ENCODE measurements at places on chromosomes 12 and 14.

DNA sequence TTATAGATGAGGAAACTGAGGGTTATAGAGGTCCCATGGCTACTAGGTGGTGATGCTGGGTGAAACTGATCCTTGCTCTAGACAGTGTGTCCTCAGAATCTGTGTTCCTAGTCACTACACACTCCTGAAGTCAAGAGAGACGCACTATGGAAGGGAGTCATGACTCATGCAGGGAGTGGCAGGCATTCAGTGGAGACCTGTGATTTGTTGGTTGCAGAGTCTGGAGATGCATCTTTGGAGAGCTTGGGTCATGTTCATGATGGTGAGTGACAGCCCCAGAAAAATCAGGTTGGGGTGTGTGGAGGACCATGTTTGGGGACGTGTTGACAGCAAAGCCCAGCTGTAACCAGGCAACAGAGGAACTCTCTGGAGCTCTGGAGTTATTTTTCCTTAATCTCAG lies 38.0 kb upstream of the FBXO21 start:
- DNase-seq = no peak

DNA sequence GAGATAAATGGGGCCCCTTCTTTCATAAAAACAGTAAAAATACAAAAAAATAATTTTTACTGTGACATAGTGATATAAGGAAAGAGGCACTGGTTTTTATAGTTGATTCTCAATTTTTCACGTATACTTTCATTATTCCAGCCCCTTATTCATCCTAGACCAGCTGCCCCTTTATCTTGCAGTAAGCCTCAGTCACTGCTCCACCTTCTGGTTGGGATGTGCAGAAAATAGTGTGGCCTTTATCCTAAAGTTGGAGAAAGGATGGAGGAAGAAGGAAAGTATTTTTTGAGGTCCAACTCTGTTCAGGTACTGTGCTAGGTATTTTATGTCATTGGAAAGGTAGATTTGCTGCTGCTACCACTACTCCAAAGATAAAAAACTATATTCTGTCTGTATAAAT lies 172.7 kb downstream of the ANO6 start:
- DNase-seq = no peak

DNA sequence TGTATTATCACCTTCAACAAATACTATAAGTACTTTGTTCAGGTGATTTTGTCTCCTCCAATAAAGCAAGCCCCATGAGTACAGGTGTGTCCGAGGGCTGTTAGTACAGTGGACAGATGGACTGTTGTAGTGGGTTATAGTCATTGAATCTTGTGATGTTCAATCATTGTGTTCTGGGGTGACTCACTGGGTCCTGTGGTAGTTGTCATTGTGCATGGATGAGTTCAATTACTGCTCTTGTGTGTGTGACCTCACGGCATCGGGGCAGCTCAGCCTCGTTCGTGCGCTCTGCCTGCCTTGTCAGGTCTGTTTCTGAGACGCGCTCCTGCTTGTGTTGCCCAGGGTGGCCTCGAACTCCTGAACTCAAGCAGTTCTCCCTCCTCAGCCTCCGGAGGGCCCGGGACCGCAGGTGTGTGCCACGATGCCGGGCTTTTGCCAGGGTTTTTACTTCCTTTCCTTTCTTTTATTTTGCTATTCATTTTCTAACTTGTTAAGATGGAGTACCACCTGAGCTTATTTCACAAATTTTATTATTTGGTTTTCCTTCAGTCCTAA lies 72.2 kb downstream of the DDX51 start:
- no peak for DNase-seq

DNA sequence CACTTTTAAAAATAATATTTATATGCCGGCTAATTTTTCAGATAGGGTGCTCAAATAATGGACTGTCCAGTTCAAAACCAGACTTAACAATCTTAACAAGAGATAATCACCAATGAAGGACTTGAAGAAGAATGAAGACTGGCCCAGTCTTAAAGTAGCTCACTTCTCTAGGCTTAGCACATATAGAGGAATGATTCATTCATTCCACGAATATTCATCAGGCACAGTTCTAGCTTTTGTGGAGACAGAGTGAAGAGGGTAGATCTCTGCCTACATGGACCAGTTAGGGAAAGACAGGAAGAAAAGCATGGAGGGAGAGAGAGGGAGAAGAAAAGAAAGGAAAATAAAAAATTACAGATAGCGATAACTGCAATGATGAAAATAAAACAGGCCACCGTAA lies 42.8 kb upstream of the METAP2 start:
- no peak for DNase-seq

- no peak for DNase-seq
Observed at GRCh38 chr12:104130760-104131159, 7.2 kb downstream of the NFYB start.

- DNase-seq = no peak
Observed at GRCh38 chr14:104393898-104394381, 185.6 kb upstream of the C14orf180 start.

- no peak for DNase-seq
Observed at GRCh38 chr14:23181453-23181852, 2.0 kb downstream of the SLC7A8 start.

DNA sequence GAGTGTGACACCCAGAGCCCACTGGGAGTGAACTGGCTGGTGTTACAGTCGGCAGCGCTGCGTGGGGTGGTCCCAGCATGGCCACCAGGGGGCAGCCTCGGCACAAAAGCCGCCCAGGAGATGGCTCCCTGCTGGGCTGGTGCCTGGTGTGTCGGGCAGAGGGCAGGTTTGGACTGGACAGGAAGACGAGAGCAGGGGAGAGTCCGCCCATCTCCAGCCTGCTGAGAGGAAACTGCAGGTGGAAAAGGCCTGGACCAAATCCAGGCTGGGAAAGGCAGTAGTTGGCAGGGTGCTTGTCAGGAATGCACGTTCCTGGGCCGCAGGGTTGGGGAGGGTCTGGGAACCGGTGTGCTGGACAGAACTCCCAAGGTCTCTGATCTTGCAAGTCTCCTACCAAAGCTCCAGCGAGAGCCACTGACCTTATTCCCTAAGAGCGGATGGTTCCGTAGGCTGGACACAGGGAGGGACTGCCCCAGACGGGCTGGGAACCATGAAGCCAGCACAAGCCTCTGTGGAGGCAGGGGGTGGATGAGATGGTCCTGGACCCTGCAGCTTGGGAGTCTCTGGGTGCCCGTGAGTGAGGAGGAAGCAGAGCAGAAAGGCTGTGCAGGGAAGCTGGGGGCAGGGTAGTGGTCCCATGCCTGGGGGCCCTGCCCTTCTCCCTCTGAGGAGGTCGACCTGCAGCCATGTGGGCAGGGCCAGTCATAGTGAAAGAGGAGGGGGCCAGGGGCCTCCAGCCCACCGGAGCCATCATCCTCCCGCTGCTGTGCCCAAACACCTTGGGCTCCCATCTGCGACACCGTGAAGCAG lies 1.8 kb downstream of the AHNAK2 start:
- peak; percentile 13 for DNase-seq

- no peak for DNase-seq
Observed at GRCh38 chr12:42109031-42109430, 35.6 kb downstream of the GXYLT1 start.

DNA sequence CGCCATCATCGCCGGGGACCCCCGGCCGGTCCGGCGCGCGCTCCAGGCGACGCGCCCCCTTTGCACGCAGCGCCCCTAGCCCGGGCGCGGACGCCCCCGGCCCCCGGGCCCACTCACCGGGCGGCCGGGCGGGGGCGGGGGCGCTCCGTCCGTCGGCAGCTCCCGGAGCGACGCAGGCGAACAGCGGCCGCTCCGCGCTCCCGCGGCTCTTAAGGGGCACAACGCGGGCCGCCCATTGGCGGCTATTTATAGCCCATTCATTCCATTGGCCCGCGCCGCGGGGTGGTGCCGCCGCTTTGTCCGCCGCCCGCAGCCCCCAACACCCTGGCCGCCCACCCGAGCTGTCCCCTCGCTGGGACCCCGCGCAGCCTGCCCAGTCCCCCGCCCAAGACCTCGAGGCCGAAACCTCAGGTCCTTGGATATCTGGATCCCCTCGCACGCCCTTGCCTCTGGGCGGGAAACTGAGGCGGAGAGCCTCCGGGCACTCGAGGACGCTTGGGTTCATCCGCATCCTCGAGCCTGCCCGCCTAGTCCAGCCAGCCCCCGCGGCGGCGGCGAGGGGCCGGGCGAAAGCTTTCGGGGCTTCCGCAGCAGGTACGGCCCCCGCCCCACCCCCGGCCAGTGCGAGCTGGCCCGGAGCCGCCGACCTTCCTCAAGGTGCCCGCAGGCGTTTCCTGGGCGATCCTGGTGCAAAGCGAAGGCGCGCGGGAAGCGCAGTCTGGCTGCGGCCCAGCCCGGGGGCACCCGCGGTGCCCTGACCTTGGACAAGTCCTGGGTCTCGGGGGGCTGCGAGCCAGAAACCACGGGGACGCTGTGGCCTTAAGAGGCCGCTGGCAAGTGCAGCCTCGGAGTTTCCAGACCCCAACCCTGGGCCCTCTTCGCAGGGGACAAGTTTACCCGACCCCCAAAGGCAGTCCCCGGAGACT lies at the start of gene CKB:
Gene CKB (minus strand): TSS at position 182 of the 926 bp plus-strand sequence. CDS start 337 bp downstream, outside the sequence.
- peak; percentile 72 for DNase-seq

GRCh38 chr12:69588527-69588926 lies 3.3 kb downstream of the CCT2 start:
- no peak for DNase-seq

- DNase-seq = no peak
Observed at GRCh38 chr14:56528927-56529326, 50.7 kb upstream of the TMEM260 start.

- DNase-seq = no peak
Observed at GRCh38 chr12:63996556-63996955, 152.1 kb downstream of the SRGAP1 start.

GRCh38 chr12:97127061-97127460 lies 220.0 kb downstream of the NEDD1 start:
- DNase-seq = no peak

DNA sequence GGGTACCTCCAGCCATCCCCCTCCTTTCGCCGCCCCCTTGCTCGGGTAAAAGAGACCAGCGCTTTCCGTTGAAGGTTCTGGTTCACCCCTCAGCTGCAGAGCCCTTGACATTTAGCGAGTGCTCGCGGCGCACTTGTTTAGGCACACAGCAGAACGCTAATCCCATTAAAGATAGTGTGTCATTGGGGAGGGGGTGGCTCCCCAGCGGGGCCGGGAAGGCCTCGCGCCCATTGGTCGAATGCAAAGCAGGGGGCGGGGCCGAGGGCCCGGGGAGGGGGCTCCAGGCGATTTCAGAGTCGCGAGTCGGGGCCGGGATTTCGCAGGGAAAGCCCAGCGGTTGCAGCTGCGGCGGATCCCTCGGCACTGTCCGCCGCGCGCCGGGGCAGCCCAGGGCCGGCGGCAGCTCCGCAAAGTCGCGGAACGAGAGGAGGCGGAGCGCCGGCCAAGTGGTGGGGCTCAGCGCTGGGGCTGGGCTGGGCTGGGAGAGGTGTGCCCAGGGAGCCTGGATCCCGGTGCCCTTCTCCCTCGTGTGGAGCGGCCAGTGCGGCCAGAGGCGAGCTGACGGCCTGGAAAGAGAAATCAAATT lies 122.9 kb downstream of the TSPAN9 start:
- DNase-seq = no peak

DNA sequence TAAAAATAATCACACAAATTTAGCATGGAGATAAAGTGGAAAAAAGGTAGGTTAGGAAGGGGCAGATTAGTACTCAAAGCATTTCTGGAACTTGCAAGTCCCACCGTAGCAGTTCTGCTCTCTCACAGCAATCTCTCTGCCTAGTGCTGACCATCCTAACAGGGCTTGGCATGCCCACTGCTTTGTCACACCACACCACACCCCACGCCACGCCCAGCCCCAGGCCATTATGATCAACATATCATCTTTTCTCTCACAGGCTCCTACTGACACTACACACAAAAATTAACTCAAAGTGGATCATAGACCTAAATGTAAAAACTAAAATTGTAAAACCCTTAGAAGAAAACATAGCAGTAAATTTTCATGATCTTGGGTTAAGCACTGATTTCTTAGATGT lies 273.7 kb downstream of the DAD1 start:
- no peak for DNase-seq

GRCh38 chr14:68658029-68658509 lies 134.8 kb downstream of the ZFP36L1 start:
- DNase-seq = no peak

- no peak for DNase-seq
Observed at GRCh38 chr12:54404061-54405004, 14.7 kb downstream of the ITGA5 start.

- no peak for DNase-seq
Observed at GRCh38 chr14:101398011-101398410, 163.3 kb upstream of the DIO3 start.

DNA sequence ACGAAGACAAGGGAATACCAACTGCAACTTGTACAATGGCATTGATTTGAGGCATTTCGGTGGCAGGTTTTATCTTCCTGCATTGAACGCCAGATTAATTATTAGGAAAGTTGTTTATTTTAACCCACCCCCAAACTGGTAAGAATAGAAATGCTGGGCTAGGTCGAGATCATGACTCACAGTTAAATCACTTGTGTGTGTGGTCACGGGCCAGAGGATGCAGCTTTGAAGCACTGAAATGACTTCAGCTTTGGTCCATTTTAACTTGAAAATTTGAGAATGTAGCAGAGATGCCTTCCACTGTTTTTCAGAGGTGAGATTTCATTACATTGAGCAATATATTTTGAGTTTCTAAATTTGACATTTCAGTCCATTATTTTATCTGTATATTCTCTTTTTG lies 23.6 kb upstream of the KCNH3 start:
- no peak for DNase-seq

GRCh38 chr14:34003691-34004090 lies 52.8 kb upstream of the EGLN3 start:
- DNase-seq = no peak

GRCh38 chr12:97308576-97309198 lies 153.9 kb upstream of the RMST start:
- DNase-seq = no peak

DNA sequence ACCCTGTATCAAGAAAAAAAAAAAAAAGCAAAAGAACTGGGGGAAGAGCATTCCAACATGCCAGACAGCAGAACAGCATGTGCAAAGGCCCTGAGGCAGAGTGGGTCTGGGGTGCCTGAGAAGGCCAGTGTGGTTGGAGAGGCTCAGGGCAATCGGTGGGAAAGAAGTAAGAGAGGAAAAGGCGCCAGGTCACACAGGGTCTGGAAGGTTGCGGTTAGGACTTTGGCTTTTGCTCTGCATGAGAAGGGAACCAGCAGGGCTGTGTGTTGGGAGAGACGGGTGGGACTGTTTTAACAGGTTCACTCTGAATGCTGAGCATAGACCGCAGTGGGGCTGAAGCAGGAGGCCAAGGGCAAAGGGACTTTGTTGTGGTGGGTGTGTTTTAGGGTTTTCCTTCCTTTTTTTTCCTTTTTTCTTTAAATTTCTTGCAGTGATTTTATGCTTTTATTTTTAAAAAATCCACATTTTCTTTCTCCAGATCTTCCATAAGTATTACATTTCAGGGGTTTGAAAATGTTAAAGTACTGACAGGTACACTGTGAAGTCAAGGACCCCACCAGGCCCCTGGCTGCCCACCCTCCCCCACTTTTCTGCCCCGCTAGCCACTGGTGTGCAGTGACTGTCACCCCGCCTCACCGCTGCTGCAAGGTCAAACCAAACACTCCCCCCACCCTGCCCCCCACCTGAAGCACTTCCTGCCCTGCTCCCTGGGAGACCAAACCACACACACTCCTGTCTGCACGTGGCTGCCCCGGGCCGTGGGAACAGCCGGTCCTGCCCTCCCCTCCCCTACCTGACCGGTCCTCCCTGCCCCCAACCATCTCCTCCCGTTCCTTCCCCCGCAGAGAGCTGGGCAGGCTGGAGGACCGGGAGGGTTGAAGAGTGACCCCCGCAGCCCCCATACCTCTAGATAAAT lies 30.0 kb downstream of the DTX1 start:
- no peak for DNase-seq

All from hippocampal formation (tissue), 2 donors.